Amygdala (tissue), 56 donors: ENCODE measurements at places on chromosomes 7 and 10.

- no peak for DNase-seq
Observed at GRCh38 chr10:131825150-131825848, 75.5 kb upstream of the PPP2R2D start.

GRCh38 chr7:158107806-158108205 lies 479.8 kb downstream of the PTPRN2 start:
- DNase-seq: no peak

- no peak for DNase-seq
Observed at GRCh38 chr7:19899529-19899928, 126.1 kb upstream of the TMEM196 start.

DNA sequence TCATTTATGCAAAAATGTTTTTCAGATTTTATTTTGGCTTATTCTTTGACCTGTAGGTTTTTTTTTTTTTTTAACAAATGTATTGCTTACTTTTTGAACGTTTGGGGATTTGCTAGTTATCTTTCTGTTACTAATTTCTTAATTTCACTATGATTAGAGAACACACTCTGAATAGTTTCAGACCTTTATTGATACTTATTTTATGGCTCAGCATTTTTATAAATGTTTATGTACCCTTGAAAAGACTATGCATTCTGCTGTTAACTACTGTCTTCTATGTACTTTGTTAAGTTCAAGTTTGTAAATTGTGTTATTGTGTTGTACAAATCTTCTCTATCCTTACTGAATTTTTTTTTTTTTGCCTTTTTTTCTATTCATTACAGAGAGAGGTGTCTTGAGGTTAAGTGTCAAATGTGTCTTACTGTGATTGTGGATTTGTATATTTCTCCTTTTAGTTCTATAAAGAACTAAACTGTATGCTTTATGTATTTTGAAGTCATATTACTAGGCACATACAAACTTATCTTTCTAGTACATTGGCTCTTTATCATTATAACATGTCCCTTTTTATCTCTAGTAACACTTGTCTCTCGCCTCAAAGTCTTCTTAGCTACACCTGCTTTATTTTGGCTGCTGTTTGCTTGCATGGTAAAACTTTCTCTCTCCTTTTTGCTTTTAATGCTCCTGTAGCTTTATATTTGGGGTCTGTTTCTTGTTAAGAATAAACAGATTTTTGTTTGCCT lies 8.1 kb downstream of the MKLN1 start:
- no peak for DNase-seq

DNA sequence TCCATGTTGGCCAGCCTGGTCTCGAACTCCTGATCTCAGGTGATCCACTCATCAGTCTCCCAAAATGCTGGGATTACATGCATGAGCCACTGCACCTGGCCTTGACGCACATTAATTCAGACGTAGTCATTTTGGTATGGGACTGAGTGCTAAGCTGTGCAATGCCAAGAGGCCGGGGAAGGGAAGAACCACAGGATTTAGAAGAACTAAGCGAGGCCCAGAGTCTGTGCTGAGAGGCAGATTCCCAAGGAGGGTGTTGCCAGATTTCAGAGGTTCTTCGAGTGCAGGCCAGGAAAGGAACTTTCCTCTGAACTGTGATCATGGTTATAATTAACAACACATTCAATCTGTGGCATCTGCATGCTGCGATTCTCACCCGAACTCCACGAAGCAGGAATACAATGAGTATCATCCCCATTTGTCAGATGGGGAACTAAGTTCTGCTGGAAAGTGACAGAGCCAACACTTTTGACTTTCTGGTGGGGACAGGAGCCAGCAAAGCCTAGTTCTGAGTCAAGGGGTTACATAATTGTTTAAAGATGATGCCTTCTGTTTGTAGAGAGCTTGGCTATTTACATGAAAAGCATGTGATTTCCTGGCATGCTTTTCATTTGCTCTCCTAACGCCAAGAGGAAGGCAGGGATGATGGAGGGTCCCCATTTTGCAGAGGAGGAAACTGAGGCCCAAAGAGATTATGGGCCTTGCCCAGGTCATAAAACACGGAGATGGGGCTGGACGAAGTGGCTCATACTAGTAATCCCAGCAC lies 6.2 kb upstream of the ZAN start:
- no peak for DNase-seq

- no peak for DNase-seq
Observed at GRCh38 chr7:46859963-46860475, 721.9 kb downstream of the TNS3 start.

DNA sequence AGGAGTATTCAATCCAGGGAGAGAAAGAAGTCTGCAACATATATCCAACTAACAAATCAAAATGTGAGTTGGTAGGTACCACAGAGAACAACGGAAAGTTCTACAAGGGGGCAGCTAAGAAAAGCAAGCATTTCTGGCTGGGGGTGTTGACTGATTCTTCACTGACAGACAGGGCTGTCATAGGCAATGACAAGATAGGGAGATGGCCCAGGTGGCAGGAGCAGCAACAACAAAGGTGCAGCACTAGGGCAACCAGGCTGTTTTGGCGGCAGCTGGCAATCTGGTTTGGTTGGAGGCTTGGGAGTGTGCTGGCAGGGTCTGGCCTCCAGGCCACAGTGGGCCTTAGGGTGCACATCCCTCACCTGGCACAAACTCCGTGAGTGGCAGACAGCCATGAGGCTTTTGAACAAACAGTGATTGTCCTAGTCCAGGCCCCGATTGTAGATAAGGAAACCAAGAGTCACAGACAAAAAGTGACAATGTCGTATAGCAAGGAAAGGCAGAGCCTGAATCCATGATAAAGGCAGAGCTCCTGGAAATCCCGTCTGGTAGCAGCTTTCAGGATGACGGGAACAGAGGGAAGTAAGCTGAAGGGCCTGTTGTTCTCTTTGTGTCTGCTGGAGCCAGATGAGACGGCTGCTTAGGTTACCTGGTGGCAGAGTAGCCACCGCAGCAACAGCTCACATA lies 28.4 kb downstream of the DPCD start:
- no peak for DNase-seq

DNA sequence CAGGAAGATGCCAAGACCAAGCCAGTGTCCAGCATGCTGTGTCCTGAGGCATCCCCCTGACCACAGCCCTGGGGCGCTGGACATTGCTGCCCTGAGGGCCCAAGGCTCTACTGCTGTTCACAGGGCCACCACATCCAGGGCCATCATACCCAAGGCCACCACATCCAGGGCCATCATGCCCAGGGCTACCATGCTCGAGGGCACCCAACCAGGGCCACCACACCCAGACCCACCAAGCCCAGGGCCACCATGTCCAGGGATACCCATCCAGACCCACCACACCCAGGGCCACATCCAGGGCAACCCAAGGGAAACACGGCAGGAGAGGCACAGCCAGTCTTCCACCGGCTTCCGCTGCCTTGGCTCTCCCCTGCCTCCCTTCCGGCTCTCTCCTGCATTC lies 17.1 kb downstream of the STK32C start:
- DNase-seq: no peak

DNA sequence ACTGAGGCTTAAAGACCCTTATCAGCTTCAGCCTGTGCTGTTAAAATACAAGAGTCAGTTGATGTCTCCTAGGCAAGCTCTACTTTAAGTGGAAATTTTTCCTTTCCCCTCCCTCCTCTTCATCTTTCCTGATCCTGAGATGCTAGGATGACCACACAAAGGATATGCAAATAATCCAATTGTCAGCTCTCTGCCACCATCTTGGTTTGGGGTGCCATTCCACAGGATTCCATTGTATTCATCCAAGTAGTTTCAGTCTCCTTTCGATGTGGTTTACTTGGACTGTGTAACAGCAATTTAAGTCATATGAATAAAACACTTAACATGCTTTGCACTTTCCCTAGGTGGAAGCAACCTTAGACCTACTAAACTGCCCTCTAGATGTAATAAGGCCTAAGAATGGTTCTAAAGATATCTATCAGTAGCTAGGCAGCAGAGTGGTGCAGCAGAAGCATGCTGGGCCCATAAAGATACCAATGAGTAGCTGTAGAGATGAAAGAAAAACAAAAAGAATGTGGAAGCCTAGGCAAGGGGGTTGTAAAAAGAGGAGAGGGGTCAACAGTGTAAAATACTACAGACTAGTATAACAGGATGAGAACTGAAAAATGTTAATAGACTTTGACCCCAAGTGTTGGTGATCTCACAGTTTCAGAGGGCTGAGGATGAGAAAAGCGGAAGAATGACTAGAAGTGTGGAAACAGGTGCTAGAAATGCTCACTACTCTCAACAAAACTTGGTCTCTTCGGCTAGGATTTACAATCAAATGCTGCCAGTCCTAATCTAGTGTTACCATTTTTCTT lies 2.4 kb upstream of the CFAP69 start:
- DNase-seq: no peak

DNA sequence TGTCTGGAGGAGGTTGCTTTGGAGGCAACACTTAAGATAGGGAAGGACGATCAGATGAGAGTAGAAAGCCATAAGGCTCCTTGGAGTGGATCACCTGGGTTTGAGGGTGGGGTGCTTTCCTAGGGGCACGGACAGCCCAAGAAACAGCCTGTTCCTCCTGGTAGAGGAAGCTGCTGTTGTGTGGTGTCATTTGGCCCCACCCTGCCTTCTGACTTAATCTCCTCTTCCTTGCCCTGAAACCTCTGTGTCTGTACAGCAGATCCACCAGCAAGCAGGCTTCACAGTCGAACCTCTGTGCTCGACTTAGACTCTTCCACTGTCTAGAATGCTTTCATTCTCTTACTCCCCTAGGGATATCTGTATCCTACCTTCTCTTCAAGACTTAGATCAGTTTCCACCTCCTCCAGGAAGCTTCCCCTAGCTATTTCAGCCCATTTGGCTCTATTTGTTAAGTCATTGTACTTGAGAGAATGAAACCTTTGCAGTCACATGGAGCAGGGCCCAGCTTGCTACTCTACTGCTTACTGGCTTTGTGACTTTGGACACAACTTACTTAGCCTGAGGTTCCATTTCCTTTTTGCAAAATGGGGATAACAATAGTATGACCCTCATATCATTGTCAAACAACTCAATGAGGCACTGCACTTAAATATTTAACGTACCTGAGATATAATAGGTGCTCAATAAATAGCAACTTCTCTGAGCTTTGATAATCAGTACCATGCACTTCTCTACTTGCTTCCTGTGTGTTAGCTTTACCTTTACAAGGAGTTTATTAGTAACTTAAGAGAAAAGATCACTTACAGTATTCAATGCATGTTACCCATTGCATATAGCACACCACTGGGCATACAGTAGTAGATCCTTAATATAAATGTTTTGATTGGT lies 5.0 kb downstream of the MXI1 start:
- DNase-seq: no peak

- DNase-seq: no peak
Observed at GRCh38 chr10:93806903-93807302, 49.2 kb downstream of the LGI1 start.

- no peak for DNase-seq
Observed at GRCh38 chr10:132539431-132539839, 1.8 kb downstream of the INPP5A start.

GRCh38 chr10:118423800-118424442 lies 81.8 kb upstream of the FAM204A start:
- DNase-seq: no peak

- no peak for DNase-seq
Observed at GRCh38 chr10:72490951-72491350, 134.9 kb downstream of the MICU1 start.

DNA sequence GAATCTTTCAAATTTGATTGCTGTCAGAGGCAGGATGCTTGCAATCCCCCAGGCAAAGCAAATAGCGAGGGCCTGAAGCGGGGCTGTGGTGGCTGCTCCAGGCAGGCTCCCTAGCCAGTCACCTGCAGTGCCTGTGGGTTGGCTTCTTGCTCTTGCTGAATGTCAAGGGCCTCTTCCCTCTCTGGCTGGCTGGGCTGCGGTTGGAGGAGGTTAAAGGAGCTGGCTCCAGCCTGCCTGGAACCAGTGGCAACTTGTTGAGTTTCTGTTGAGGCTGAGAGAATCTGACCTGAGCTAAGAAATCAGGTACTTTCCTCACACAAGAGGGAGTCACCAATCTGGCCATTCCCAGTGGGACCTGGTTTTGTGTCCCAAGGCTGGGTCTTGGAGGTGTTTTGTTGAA lies 134.7 kb downstream of the TMEM178B start:
- DNase-seq: no peak

GRCh38 chr10:24518981-24519597 lies 204.6 kb downstream of the ARHGAP21 start:
- DNase-seq: no peak

GRCh38 chr10:62861507-62861906 lies 45.3 kb upstream of the EGR2 start:
- no peak for DNase-seq

- no peak for DNase-seq
Observed at GRCh38 chr10:128124813-128125403, 1.3 kb downstream of the MKI67 start.

- no peak for DNase-seq
Observed at GRCh38 chr7:42070068-42070467, 166.9 kb downstream of the GLI3 start.

DNA sequence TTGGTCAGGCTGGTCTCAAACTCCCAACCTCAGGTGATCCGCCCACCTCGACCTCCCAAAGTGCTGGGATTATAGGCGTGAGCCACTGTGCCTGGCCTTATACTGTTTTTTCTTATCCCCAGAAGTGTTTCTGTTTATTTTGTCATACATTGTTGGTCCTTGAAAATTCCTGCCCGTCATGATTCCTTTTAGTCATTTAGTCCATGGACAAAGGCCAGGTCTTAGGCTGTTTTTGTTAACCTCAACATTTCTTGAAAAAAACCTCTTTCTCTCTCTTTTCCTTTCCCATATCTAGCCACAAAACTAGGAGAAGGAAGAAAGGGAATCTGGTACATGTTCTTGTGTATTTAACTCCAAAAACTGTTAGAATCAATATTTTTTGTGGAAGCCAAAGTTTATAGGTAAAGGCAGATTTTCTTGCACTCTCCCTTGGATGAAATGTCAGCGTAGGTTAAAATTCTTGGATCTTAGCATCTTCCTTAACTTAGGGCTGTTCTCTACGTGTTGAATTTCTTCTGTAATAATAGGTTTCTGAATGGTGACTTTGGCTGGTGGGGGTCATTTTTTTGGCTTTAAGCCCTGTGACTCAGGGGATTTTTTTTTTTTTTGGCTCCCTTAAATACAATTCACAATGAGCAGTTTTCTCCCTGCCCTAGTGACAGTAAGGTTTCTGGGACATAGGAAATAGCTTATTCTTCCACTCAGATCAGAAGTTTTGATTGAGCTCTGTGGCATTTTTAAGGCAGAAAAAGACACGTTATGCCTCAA lies 500.8 kb downstream of the AUTS2 start:
- no peak for DNase-seq

GRCh38 chr10:71927776-71928592 lies 36.2 kb upstream of the CHST3 start:
- no peak for DNase-seq

- no peak for DNase-seq
Observed at GRCh38 chr10:14412624-14413023, 81.9 kb upstream of the FRMD4A start.

DNA sequence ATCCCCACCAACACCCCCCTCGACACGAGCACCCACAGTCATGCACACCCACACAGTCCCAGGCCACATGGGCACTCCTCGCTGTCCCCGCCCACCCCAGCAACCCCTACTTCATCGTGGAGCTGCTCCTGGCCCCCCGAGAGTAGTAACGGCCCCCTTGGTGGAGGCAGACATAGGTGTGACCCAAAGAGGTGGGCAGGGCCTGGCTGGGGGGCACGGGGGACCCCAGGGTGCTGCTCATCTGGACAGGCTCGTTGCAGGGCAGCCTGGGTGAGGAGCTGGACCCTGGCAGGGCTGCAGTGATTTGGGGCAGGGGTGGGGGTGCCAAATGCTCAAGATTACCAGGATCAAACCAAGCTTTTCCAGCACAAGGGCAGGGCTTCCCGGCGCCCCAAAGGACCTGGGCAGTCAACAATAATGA lies 42.4 kb upstream of the ZMIZ1 start:
- DNase-seq: no peak
